Omental fat pad (tissue), 4 donors: ENCODE measurements at places on chromosomes 7 and 10. TPM values are rescaled to one million over a fixed set of nuclear protein-coding genes. Genes with fewer than 3 reads are reported as not detected.

The SH2D4B gene
- total RNA-seq = not detected

The JCAD gene
- total RNA-seq = 15.9 TPM

The OR2A42 gene
- total RNA-seq = not detected

The CALHM1 gene
- not detected for total RNA-seq

The EPHB4 gene
- total RNA-seq = 36.9 TPM

The PWWP2B gene
- total RNA-seq = 14.4 TPM

The WEE2 gene
- not detected for total RNA-seq

The CPA1 gene
- 2.0 TPM for total RNA-seq
